Stimulated activated CD8-positive, alpha-beta memory T cell treated with anti-CD3 and anti-CD28 coated beads, Interleukin-4, amount 100 ng/mL, for 1 hour (primary cell): ENCODE measurements at places on chromosomes 4 and X.

- DNase-seq: no peak
Observed at GRCh38 chrX:74923942-74924448, 1.3 kb downstream of the NEXMIF start.

DNA sequence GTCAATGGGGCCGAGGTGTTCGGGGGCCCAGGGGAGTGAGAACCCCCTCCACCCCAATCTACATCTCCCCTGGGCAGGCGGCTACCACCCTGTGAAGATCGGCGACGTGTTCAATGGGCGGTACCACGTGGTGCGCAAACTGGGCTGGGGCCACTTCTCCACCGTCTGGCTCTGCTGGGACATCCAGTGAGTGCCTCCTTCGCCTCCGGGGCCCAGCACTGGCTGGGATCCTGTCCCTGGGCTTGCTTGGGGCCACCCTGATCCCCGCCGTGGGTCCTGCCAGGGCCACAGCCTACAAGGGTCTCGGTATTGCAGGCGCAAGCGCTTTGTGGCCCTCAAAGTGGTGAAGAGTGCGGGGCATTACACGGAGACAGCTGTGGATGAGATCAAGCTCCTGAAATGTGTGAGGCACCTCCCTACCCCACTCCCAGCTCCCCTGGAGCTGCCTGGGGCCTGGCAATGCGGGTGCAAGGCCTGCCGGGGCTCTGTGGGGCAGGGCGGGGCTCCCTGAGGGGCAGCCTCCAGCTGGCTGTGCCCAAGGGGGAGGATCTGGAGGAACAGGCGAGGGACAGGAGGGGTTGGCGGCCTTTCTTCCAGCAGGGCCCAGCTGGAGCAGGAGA lies 697 bp downstream of the SRPK3 start:
- DNase-seq: no peak

GRCh38 chr4:2296631-2297601 lies 35.0 kb upstream of the MXD4 start:
- DNase-seq: no peak

GRCh38 chr4:8402640-8403039 lies 37.9 kb downstream of the ACOX3 start:
- DNase-seq: no peak

- no peak for DNase-seq
Observed at GRCh38 chrX:69603566-69604194, 12.2 kb upstream of the EDA start.

DNA sequence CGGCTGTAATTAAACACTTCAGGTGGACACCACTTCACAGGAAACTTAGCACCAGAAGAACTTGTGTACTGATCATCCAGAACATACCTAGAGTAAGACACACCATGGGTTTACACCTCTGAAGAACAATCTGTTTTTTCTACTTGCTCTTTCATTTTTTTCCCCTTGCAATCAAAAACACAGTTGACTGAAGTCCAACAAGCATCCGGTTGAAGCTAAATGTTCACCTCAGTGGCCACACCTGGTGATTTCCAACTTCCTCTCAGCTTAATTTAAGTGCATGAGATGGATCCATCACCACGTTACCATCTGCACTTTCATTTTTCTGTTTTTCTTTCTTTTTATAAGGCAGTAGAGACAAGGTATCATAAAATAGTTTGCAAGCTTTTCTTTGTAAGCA lies 4.9 kb upstream of the TXK start:
- DNase-seq: no peak

DNA sequence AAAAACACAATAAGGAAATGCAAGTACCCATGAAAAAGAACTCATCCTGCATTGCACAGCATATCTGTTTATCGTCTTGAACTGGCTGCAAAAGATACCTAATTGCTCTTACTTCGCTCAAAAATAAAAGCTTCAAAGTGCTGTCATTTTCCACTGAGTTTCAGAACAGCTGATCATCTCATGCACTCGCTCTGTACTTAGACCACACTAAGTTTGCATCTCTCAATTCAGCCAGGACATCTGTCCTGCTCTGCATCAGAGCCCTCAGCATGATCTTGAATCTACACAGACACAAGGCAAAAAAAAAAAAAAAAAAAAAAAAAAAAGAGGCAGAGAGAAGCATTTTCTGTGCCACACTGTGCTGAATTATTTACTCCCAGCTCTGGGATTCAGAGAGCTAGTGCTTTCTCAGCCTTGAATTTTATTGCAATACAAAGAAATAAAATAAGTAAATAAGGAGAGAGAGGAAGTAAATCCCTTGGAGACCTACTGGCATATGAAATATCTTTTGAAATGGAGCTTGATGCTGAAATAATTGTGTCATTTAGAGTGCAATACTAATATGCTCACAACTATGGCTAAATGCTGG lies 81.3 kb downstream of the PPP1R2C start:
- DNase-seq: no peak

GRCh38 chrX:125404667-125405160 lies 85.0 kb downstream of the TEX13C start:
- no peak for DNase-seq

DNA sequence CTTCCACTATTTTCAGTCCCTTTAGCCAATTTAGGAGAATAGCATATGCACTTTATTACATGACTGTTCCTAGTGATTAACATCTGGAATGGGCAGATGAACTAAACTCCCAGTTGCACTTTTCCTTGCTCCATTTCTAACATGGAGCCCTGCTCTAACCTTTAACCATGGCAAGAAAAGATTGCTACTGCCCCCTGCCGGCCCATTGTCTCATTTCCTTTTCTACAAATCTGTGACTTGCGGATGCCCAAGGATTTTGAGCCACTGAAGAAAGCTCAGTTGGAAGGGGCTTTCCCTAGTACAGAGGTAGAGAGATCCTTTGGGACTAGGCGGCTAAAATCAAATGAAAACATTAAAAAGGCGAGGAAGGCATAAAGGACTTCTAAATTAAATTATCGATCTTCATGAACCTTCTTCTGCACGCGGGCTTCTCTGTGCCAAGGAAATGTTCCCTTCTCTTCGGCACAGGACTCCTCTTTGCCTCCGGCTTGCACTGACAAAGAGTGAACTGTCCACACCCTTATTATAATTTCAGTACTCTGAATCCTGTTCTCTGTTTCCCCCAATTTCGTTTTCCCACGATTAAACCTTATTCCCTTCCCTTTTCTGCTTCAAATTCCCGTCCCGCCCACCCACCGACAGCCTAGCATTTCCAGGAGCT lies 577 bp upstream of the GLRA2 start:
- no peak for DNase-seq
